ENCODE measurements at places on chromosomes 7 and 10.

GRCh38 chr10:69073736-69074364 is 14.1 kb upstream of the SRGN start:
- H3K27me3 ChIP-seq, result no peaks in the 10 kb centered on the region
- no peak for DNase-seq
- H3K36me3 ChIP-seq, result no peaks in the 10 kb centered on the region
- H3K4me3 ChIP-seq, result no peak overlapping the region
- H3K4me1 ChIP-seq, result no peaks in the 10 kb centered on the region
- H3K27ac ChIP-seq, result no peak overlapping the region

GRCh38 chr7:70484255-70484654 is 647.7 kb upstream of the GALNT17 start:
- DNase-seq, result no peak
- H3K27ac ChIP-seq, result no peak overlapping the region
- H3K4me1 ChIP-seq, result peaks cover 4% of the 10 kb centered on the region
- no peak overlapping the region for H3K4me3 ChIP-seq
- no peaks in the 10 kb centered on the region for H3K27me3 ChIP-seq

GRCh38 chr7:3942816-3943745 is 642.0 kb downstream of the SDK1 start:
- no peaks in the 10 kb centered on the region for H3K4me1 ChIP-seq
- H3K4me3 ChIP-seq, result no peak overlapping the region
- H3K36me3 ChIP-seq, result no peaks in the 10 kb centered on the region
- H3K27ac ChIP-seq, result no peak overlapping the region
- peak; percentile 26 for DNase-seq
- H3K27me3 ChIP-seq, result no peaks in the 10 kb centered on the region

DNA sequence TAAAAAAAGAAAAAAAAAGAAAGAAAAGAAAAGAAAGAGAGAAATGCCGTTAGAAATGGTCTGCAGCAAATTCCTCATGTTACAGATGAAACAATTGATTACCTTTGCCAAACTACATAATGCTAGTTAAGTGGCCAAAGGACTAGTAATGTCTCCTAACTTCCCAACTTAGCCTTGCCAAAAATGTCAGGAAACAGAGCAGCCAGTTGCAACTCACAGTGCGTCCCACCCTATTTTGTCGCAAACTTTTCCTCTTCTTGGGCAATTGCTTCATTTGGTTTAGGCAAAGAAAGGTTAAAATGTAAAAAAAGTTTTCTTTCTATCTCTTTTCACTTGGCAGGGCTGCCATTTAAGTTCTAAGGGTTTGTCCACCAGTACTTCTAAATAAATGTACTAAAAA is 53.1 kb downstream of the APBB1IP start:
- H3K27me3 ChIP-seq, result no peaks in the 10 kb centered on the region
- no peak overlapping the region for H3K27ac ChIP-seq
- H3K4me1 ChIP-seq, result peaks cover 9% of the 10 kb centered on the region
- no peak for DNase-seq

GRCh38 chr7:102236592-102237287 is 49.9 kb upstream of the SH2B2 start:
- H3K4me3 ChIP-seq, result no peak overlapping the region
- H3K27me3 ChIP-seq, result no peaks in the 10 kb centered on the region
- DNase-seq, result peak; percentile 84
- H3K36me3 ChIP-seq, result no peaks in the 10 kb centered on the region
- peaks cover 4% of the 10 kb centered on the region for H3K4me1 ChIP-seq

DNA sequence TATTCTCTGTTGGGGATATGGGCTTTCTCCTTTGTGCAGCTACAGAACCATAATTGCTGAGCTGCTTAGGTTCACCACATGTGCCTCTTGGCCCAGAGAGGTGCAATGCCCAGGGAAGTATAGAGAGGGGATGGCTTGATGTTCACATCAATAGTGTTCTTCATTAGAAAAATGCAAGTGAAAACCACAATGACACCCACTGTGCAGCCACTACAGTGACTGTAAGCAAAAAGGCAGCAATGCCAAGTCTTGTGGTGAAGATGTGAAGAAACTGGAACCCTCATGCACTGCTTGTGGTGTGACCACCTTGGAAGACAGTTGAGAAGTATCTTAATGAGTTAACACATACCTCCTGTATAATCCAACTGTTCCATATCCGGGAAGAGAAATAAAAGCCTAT is 318.9 kb upstream of the ZMIZ1 start:
- no peak overlapping the region for H3K4me3 ChIP-seq
- H3K27ac ChIP-seq, result no peak overlapping the region
- no peak for DNase-seq

DNA sequence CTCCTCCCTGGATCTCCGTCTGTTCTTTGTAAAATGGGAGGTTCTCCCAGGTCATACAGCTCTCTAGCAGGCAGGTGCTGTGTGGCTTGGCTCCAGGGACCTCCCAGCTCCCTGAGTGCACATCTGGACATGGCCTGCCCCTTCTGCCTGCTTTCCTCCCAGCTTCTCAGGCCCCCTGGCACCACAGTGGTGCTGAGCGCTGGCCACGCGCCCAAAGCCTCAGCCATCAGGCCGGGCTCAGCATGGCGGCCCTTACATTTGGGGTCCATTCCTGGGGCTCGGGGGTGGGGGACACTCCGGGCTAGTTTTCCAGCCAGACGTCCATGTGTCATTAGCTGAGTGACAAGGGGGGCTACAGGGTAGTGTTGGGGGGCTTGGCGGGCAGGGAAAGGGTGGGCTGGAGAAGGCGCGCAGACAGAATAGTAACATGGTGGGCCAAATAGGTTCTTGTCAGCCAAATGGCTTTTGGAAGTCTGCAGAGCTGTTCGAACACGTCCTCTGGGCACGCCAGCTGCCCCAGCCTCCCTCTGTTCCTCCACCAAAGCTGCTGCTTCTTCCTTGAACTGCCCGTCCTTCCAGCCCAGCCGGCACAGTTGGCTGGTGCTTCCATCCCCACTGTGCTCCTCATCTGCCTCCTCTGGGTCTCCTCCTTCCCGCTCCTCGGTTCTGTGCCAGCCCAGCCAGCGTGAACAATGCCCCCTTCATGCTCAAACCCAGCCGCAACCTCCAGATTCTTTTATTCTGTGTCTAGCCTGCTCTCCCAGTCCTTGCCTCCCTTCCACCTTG is 65.9 kb downstream of the GOLGA7B start:
- no peaks in the 10 kb centered on the region for H3K36me3 ChIP-seq
- H3K27me3 ChIP-seq, result peaks cover 20% of the 10 kb centered on the region
- H3K4me1 ChIP-seq, result no peaks in the 10 kb centered on the region
- H3K27ac ChIP-seq, result no peak overlapping the region
- no peak overlapping the region for H3K4me3 ChIP-seq
